Ecto neural progenitor cell (in vitro differentiated cells): ENCODE measurements at places on chromosomes 6 and 20.

DNA sequence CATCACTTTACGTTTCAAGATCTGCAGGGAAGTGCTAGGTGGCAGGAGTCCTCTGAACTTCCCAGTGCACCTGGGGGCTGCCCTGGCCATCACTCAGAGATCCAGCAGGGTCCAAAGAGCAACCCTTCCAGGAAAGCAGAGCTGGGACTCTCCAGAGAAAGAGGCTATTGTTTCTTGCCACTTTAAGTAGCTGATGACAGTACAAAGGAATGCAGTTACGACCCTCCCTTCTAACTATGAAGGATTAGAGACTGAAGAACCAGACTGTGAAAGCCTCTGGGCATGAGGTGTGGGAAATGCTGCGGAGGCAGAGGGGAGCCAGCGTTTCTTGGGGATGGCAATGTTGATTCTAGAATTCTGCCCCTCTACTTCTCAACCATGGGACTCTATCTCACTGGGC is 189.1 kb upstream of the SUPT3H start:
- peak; percentile 62 for DNase-seq

DNA sequence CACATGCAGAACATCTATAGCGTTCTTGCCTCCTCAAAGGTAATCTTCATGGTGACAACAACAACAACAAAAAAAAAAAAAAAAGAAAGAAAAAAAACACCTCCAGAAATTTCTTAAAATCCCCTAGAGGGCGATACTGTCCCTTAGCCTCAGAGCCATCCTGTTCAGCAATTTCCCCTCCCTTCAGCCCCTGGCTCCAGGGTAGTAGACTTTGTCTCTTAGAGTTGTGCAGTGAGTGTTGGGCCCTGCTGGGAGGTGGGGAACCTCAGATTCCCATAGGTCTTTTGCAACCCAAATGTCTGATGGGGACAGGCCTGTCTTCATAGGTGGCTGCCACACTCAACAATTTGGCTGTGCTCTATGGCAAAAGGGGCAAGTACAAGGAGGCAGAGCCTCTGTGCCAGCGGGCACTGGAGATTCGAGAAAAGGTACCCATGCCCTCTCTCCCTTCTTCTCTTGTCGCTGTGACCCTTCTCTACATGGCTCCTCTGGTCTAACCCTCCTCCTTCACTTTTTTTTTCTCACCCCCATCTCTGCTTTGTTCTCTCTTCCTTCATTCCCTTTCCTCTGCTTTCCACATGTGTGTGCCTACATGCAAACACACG is 6.0 kb upstream of the PTK7 start:
- DNase-seq: no peak

GRCh38 chr20:1306316-1307135 is 22.4 kb downstream of the SDCBP2 start:
- no peak for DNase-seq

- DNase-seq: no peak
Observed at GRCh38 chr6:8113131-8113654, 10.8 kb upstream of the EEF1E1 start.

DNA sequence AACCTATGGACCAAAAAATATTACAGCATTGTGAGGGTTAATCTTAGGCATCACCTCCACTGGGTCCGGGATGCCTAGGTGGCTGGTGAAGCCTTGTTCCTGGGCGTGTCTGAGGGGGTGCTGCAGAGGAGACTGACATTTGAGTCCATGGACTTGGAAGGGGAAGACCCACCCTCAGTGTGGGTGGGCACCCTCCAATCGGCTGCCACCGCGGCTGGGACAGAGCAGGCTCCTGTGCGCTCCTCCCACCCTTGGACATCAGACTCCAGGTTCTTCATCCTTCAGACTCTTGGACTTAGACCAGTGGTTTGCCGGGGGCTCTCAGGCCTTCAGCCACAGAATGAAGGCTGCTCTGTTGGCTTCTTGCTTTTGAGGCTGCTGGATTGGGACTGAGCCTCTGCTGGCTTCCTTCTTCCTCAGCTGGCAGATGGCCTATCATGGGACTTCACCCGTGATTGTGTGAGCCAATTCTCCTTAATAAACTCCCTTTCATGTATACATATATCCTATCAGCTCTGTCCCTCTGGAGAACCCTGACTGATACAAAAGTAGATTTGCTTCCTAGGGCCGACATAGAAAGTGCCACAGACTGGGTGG is 113.1 kb downstream of the TTLL2 start:
- no peak for DNase-seq

- DNase-seq: no peak
Observed at GRCh38 chr6:3876866-3877265, 27.7 kb downstream of the FAM50B start.

DNA sequence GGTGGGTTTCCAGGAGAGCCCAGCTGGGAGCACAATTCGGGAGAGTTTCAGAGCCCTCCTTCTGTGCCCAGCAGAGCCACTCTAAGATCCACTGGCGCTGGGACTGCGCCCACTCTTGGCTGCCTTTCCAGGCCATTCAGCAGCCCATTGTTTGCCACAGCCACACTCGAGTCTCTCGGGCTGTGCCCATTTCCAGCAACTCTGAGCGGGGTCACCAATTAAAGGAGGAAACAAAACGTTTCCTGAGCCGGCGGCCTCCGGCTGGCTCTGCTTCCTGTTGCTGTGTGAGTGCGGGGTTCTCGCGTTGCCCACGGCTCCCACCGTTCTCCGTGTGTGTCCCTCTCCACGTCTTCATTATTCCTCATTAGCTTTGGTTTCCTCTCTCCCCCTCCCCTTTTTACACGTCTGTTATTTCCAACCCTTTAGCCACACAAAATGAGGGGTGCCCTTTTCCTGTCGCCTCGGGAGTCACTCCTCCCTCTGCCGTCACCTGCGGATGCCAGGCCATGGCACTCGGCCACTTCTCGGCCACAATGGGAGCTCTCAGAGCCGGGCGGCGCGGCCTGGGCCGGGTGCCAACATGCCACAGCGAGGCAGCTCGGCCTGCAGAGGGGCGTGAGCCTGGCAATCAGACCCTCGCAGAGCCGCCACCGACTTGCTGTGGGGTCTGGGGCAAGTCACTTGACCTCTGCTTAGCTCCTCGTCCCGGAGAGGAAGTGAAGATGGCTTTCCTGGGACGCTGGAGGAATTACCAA is 94.3 kb upstream of the NKX2-2 start:
- DNase-seq: no peak

GRCh38 chr6:95551678-95552324 is 25.5 kb upstream of the MANEA start:
- DNase-seq: no peak

- no peak for DNase-seq
Observed at GRCh38 chr6:134261766-134262165, 56.1 kb downstream of the SGK1 start.

GRCh38 chr6:87756858-87757257 is 54.8 kb upstream of the AKIRIN2 start:
- no peak for DNase-seq

DNA sequence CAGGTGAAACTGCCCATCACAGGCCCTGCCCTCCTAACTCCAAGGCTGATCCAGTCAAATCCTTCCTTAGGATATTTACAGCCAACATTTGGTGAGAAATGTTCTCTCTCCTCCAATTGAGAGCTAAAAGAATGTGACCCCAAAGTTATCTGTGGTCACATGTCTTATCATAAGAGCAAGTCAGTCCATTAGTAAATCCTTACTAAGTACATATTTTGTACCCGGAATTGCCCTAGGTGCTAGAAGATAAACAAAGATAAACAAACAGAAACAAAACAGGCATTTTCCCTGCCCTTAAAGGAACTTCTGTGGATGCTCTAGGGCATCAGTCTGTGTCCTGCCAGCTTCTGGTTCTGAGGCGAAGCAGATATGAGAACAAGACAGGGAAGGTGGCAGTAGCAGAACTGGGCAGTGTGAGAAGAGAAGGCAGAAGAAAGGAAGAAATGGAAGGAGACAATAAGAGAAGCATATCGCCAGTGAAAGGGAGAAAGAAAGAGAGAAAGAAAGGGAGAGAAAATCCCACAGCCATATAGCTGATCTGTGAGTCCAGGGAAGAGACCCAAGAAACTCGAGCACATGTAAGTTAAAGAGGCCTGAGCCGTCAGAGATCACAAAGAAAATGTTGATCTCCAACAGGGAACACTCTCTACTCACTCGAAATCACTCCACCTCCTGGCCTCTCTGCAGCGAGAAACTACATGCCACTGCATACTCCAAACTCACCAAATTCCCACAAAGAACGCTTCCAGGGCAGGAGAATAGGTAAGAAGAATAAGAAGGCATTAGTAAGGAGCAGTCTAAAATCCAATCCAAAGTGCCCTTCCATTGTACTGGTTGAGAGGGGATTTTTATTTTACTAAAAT is 41.7 kb downstream of the CDK5RAP1 start:
- DNase-seq: no peak
